ENCODE measurements at places on chromosomes 12 and 14. TPM values are rescaled to one million over a fixed set of nuclear protein-coding genes. Genes with fewer than 3 reads are reported as not detected.

Gene AGAP2
- total RNA-seq = 28.2 TPM

DNA sequence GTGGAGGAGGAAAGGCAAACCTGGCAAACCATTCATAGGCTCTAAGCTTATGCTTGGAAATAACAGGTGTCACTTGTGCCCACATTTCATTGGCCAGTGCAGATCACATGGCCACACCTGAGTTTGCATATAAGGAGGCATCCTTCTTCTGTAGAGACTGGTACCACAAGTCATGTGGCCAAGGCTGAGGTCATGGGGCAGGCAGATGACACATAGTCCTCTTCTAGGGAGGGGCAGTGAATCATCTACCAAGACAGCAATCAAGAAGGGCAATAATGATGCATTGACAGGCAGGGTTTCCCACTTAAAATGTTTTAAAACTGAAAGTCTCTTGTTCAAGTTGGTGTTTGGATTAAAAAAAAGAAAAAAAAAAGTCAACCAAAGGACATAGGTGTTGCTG, 77.3 kb downstream of the DAAM1 start:
- H3K4me3 ChIP-seq = no peak overlapping the region
- H3K36me3 ChIP-seq = peaks cover 6% of the 10 kb centered on the region
- no peaks in the 10 kb centered on the region for H3K27me3 ChIP-seq
- peak; percentile 66 for DNase-seq
- H3K27ac ChIP-seq = no peak overlapping the region
- peaks cover 19% of the 10 kb centered on the region for H3K4me1 ChIP-seq

DNA sequence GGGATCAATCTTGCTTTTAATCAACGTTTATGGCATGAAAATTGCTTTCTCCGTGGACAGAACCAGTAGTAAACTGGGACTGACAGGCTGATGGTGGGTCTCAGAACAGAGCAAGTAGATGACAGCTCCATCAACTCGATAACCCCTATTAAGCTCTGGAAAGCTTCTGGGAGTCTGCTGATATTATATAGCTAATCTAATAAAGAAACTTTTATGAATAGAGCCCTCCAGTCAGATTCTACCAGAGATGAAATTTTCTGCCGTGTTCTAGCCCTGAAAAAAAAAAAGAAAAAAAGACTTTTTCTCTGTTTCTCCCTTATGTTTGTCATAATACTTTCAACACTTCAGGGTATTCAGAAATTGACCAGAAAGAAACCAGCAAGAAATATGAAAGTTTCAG, 171.6 kb downstream of the APAF1 start:
- H3K4me1 ChIP-seq = no peaks in the 10 kb centered on the region
- H3K36me3 ChIP-seq = no peaks in the 10 kb centered on the region
- no peak overlapping the region for H3K4me3 ChIP-seq
- peaks cover 31% of the 10 kb centered on the region for H3K27me3 ChIP-seq
- no peak for DNase-seq

DNA sequence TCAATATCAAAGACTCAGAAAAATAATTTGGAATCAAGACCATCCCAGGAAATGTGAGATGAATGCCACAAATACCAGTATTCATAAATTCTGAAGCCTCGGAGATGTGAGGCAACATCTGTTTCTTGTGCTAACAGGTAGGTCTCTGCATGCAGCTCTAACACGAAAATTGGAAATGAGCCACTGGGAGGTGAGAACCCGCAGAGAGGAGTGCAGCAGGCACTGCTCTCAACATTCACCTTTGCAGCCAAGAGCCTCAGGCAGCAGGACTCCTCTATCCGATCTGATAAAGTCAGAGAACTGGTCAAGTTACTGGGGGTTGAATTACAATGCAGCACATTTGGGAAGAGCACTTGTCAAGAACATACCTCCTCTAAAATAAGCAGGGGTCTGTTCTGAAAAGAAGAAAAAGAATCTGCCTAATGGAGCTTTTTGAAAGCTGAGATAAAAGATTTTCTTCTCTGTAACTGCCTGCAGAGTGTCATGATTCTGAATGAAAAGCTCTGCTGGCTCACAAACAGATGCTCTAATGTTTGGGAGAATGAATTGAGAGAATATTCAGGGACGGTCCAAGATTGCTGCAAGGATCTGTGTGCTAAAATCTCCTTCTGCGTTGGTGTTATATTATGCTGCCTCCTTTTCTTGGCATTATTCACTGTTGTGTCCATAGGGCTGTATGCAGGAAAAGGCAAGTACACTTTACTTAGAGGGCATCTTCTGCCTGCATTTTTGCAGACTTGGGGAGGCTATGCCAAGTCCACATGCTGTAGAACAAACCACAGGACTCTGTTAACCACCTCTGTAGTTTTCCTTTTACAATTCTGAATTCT, 209.6 kb upstream of the KRR1 start:
- no peaks in the 10 kb centered on the region for H3K36me3 ChIP-seq
- DNase-seq = no peak
- no peak overlapping the region for H3K4me3 ChIP-seq
- no peak overlapping the region for H3K27ac ChIP-seq

- DNase-seq = no peak
- H3K36me3 ChIP-seq = peaks cover 23% of the 10 kb centered on the region
- H3K4me1 ChIP-seq = peaks cover 17% of the 10 kb centered on the region
These were observed 36.7 kb downstream of the SPTLC2 start for GRCh38 chr14:77579780-77580179.

All from activated CD4-positive, alpha-beta T cell treated with anti-CD3 and anti-CD28 coated beads, Interleukin-2, amount 10 ng/mL, durations not matched to agents 24 days and 14 days (primary cell).